ENCODE measurements at places on chromosomes 3 and 15. TPM values are rescaled to one million over a fixed set of nuclear protein-coding genes. Genes with fewer than 3 reads are reported as not detected.

DNA sequence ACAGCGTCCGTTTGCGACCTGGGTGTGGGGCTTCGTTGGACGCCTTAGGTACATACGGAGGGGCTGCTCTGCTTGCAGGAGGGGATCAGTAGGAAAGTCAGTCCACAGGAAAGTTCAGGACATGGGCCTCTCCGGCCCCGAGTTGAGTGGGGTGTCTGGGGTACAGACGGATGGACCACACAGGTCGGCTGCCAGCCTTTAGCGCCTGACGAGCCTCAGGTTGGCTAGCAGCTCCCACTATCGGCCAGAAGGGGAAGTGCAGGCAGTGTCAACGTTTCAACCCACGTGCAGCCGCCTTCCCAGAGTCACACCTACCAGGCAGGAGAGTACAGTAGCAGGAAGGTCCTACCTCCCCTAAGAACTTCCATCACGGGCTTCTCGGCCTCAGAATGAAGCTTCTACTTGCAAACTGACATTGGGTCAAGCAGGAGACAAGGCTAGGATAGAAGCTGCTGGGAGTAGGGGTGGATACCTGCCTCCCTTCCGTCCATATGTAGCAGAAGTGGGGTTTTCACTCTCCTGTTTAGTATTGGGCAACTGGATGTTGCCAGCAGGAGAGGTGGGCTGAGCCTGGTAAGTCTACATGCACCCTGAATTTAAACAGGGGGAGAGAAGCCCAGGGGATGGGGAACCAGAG, 1.8 kb upstream of the SCN5A start:
- DNase-seq = no peak

- no peak for DNase-seq
Observed at GRCh38 chr3:45608885-45609284, 14.3 kb downstream of the LIMD1 start.

DNA sequence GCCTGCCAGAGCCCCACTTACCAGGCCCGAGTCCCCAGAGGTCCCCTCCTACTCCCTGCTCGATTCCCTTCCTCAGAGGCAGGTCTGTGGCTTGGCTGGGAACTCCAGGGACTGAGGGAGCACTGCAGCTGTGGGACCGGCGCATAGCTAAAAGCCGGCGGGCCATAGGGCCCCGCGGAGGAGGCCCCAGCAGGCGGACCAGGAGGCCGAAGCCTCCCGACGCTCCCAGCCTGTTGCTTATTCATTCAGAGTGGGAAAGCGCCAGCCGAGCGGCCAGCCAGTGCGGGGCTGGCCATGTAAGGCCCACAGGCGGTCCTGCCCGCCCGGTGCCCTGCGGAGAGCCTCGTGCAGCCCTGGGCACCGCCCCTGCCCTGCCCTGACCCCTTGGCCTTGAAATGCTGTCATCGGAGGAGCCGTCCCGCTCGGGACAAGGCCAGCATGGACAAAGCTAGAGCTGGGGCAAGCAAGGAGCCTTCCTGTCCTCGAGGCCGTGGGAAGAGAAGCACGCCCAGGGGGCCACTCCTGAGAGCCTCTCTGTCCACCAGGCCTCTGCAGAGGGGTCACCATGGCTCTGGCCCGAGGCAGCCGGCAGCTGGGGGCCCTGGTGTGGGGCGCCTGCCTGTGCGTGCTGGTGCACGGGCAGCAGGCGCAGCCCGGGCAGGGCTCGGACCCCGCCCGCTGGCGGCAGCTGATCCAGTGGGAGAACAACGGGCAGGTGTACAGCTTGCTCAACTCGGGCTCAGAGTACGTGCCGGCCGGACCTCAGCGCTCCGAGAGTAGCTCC, at the start of gene LOXL1:
Gene LOXL1, plus strand, starts transcription at position 244 of the 784 bp plus-strand sequence. Its CDS starts 322 bp downstream, at position 566.
- DNase-seq = no peak

GRCh38 chr3:153319705-153320554, 157.9 kb downstream of the RAP2B start:
- no peak for DNase-seq

DNA sequence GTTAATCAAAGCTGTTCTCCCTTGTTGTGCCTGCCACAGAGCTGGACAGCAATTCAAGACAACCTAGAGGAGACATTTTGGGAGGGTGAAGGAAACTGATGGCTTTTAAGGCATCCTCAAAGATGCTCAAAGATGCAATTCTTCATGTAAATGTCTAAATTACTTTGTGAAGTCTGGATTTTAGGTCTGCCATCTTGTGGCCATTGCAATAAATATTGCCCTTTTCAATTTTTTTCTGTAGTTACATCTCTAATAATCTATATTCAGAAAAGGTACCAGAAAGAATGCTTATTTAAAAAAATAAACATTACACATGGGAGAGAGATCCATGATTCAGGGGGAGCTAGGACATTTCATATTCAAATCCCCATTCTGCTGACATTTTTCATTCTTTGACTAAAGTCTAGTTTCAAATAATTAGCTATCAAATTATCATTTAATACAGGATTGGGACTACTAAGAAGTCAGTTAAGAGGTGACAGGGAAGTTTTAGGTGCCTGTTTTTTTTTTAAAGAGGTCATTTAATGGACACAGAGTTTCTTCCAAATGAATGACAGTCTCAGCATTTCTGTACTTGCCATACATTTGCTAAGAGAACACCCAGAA, 259.8 kb upstream of the WNT5A start:
- DNase-seq = no peak

DNA sequence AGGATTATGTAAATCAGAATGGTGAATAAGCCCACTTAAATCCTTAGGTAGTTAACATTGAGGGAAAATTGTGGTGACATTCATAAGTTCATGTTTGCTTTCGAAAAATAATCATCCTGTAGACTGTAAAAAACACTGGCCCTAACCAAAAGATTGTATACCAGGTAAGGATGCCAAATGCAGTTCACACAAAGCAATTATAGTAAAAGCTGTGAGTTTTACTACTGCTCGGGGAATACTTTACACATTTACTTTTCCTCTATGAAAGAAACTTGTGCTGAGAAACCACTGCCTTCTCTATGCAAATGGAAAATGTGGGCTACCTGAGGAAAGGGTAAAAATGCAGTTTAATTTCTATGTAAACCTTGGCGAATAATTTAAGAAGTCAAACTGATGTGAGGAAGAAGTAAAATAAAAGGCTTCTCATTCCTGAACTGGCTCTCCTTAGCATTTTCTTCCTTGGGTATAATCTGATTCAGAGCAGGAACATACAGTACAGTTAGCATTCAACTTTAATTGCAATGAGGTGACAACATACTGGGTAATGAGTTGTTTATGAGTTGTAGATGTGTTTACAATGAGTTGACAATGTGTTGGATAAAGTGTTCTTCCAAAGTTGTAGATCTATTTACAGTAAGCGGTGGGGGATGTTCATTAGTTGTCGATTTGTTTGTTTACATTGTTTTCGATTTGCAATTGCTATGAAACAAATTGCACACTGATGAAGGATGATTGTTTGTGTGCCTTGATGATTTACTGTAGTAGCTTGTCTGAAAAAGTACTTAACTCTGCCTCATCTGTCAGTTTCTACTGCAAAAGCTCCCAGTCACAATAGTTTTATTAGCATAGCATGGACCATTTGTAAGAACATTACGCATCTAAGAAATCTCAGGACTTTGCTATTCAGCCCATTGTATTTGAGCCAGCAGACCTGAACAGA, 453.0 kb upstream of the DPH6 start:
- DNase-seq = no peak

DNA sequence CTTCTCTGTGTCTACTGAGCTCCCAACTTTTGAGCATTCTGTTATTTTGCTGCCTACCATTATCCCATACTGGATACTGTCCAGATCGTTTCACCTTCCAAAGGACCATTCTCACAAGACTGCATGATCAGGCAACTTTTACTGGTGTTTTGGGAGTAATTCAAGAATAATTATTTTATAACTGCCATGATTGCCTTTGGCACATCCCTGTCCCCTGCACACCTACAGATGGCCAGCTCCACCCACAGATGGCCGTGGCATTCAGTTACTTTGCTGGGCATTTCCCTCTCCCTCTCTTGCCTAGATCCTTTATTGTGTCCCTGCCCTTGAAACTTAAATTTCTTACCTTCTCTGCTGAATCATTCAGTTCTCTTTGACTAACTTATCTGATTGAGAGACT, 263.9 kb downstream of the DIPK2A start:
- DNase-seq = no peak

GOLGA8S gene
- total RNA-seq = 0.21 TPM

RASGRF1 gene
- 0.48 TPM for total RNA-seq

GRCh38 chr3:59234884-59235633, 185.2 kb upstream of the CFAP20DC start:
- no peak for DNase-seq

NAALADL2 gene
- total RNA-seq = 77.5 TPM

DNA sequence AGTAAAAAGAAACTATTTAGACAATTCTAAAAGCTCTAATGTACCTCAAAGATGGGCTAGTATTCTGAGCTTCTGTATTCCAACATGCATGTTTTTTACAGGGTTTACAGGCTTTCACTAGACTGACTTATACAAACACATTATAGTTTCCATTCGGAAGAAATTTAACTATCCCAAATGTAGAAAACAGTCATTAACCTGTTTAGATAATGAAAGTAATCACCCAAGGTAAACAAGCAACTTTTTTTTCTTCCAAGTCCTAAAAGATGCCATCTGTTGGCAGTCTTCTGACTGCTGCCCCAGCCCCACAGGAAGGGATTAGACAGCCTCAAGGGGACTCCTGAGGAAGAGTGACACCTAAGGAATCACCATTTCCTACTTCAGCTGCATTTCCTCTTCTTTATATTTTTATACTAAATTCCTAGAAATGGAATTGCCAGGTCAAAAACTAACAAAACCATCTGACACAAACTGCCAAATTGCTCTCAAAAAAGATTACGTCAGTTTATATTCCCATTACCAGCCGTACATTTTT, 25.5 kb downstream of the SIN3A start:
- DNase-seq = no peak

- no peak for DNase-seq
Observed at GRCh38 chr3:119239206-119239820, 1.4 kb downstream of the B4GALT4 start.

- no peak for DNase-seq
Observed at GRCh38 chr3:109188741-109189140, 52.2 kb downstream of the C3orf85 start.

DNA sequence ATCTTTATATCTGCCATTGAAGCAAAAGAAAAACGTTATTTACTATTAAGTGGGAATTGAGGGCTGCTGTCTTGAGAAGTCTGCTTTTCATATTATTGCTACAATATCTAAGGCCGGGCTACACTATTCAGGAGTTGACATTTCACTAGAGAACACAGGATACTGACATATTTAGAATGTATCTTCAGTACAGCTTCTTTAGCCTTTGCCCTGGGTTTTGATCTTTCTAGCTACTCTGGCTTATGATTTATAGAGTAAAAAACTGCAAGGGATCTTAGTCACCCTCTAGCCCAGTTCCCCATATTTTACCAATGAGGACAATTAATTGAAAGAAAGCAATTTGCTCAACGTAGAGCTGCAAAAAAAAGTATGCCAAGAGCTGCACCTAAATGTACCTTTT, 307.4 kb upstream of the DPPA4 start:
- DNase-seq = no peak

- DNase-seq = no peak
Observed at GRCh38 chr3:59816312-59816711, 766.5 kb upstream of the CFAP20DC start.

- no peak for DNase-seq
Observed at GRCh38 chr3:34844323-34844620, 795.1 kb upstream of the ARPP21 start.

NUTM1 gene
- total RNA-seq = not detected

DNA sequence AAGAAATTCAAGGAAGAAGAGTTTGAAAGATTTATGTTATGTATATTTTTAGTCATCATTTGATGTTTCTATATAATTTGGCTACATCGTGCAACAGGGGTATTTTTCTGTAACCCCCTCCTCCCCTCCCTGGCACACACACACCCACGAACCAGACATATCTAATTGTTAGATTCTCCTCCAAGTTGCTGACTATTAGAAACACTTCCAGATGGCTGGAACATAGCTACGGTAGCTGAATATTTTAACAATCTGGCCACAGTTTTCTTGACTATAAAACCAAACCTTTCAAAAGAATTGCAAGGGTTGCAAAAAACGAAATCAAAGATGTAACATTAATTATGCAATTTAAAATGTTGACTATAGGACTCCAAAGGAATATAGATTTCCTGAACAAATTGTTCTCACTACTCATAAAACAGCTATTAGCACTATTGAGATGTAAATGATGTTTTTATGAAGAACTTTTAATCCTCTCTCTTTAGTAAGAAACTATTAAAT, 154.4 kb downstream of the CHL1 start:
- DNase-seq = no peak

CASR gene
- 0.74 TPM for total RNA-seq
